ENCODE measurements at places on chromosomes 7 and 10. TPM values are rescaled to one million over a fixed set of nuclear protein-coding genes. Genes with fewer than 3 reads are reported as not detected.

FAM25A gene
- total RNA-seq, result not detected

SCD gene
- 113 TPM for total RNA-seq

SPAM1 gene
- total RNA-seq, result not detected

GNAT3 gene
- total RNA-seq, result not detected

IGF2BP3 gene
- total RNA-seq, result 146 TPM

CPVL gene
- total RNA-seq, result 12.3 TPM

Data from A375 (cell line).